ENCODE measurements at places on chromosomes 2 and 18. TPM values are rescaled to one million over a fixed set of nuclear protein-coding genes. Genes with fewer than 3 reads are reported as not detected.

Gene TRAPPC12
- polyA plus RNA-seq = 74.8 TPM

Gene IL36RN
- polyA plus RNA-seq = not detected

Gene ZNF385B
- polyA plus RNA-seq = 2.0 TPM

Gene CKAP2L
- polyA plus RNA-seq = 6.2 TPM

Gene MGAT5
- 19.0 TPM for polyA plus RNA-seq

Gene CFC1
- polyA plus RNA-seq = 3.7 TPM

Gene PCARE
- 0.01 TPM for polyA plus RNA-seq

Gene SYT4
- 9.7 TPM for polyA plus RNA-seq

Gene MAPK4
- 1.5 TPM for polyA plus RNA-seq

Gene TFCP2L1
- polyA plus RNA-seq = 0.45 TPM

Gene CELF4
- 16.2 TPM for polyA plus RNA-seq
